ENCODE measurements at places on chromosomes 16 and 17.

- DNase-seq, result no peak
Measured at GRCh38 chr16:60727851-60728250, 1308.4 kb downstream of the CDH8 start.

DNA sequence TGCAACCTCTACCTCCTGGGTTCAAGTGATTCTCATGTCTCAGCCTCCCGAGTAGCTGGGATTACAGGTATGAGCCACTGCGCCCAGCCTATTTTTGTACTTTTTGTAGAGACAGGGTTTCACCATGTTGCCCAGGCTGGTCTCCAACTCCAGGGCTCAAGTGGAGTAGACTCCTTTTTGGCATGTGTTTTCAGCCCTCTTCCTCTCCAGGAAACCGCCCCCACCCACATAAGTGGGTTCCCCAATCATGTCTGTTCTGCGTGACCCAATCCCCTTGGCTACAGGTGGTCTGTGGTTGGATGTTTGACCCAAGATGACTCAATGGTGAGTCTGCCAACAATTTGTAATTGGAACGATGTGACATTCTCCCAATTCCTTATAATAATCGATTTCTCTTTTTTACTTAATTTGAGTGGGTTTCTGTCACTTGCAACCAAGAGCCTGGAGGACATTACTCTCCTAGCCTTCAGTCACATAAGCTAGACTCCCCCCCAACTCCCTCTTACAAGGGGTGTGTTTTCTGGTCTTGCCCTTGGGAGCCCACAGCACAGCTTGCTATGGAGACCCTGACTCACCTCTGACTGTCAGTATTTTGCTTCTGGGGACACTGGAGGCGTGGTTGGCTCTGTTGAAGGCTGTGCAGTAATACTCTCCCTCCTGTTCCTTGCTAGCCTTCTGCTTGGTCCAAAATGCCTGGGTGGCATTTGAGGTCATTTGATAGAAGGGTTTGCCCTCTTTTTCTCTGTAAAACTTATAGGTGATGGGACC lies 34.9 kb downstream of the PECAM1 start:
- no peak for DNase-seq

DNA sequence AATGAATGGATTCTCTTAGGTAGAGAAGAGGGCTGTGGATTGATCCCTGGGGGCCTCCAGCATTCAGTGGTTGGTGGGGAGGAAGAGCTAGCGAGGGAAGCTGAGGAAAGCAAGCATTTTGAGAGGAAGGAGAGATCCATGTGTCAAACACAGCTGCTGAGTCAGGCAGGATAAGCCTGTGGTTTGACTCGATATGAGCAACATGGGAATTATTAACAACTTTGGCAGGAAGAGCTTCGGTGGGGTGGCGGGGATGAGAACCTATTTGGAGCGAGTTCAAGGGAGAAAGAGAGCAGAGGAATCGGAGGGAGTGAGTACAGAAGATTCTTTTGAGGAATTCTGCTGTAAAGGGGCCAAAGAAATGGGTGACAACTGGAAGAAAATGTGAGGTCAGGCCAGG lies 59.5 kb upstream of the CDC42EP4 start:
- no peak for DNase-seq

DNA sequence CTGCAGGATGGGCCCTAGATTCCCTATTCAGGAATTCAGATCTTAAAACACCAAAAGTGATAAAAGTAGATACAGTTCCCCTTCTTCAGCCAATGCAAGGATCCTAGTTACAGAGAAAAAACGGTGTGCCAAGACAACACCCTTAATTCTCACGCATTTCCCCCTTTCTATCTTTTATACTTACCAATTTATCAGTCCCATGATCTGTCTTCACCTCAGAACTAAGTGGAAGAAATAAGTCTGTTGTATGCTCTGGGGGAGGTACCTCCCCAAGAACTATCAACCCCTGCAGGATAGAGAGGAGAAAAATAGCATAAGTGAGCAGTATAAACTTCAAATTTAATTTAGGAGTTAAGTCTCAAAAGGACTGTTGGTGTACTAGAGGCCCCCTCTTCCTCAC lies 83.2 kb downstream of the STH start:
- no peak for DNase-seq

- no peak for DNase-seq
Measured at GRCh38 chr17:63446753-63447470, 806 bp upstream of the CYB561 start.

GRCh38 chr16:24282141-24282540 lies 26.0 kb downstream of the CACNG3 start:
- DNase-seq, result no peak
